ENCODE measurements at places on chromosomes 12 and 14. TPM values are rescaled to one million over a fixed set of nuclear protein-coding genes. Genes with fewer than 3 reads are reported as not detected.

GRCh38 chr12:98660521-98660920, 15.4 kb downstream of the APAF1 start:
- DNase-seq = no peak

- DNase-seq = no peak
These were observed 34.9 kb upstream of the CERS5 start for GRCh38 chr12:50201987-50202521.

GRCh38 chr12:121512561-121512960, 68.3 kb downstream of the KDM2B start:
- DNase-seq = no peak

DNA sequence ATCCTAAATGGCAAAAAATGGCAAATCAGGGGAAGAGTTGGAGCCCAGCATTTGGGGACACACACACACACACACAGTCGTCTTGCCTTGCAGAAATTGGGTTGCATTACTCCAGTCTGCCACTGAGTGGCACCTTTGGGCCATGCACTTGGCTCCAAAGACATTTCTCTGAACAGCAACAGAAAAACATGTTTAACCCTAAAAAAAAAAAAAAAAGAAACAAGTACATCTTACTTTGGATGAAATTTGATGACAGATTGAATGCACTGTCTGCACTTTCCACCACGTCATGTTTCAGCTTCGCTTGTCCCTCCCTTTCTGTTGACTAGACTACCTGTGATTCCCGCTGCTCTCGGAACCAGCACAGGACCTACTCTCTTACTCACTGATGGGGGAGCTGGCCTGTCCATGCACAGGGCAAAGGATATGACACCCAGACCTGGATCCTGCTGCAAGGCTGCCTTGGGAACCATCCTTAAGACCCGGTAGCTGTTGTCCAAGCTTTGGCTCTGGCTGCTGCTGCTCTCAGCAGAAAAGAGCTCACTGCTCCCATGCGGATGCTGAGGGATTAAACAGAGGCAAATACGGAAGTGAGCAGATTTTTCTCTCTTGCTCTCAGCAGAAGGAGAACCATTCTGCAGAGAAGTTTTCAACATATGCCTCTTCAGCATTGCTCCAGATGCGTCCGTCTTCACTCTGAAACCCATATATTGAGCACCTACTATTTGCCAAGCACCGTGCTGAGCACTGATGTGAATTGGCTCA, 376.8 kb downstream of the DPF3 start:
- DNase-seq = peak; percentile 81

GRCh38 chr12:69061574-69061973, 128.6 kb upstream of the CPM start:
- DNase-seq = no peak

GPD1 gene
- total RNA-seq = not detected

DNA sequence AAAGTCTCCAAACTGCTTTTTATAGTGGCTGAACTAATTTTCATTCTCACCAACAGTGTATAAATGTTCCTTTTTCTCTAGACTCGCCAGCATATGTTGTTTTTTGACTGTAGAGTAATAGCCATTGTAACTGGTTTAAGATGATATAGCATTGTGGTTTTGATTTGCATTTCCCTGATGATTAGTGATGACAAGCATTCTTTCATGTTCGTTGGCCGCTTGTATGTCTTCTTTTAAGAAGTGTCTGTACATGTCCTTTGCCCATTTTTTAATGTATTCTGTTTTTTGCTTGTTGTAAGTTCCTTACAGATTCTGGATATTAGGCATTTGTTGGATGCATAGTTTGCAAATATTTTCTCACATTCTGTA, 404.9 kb downstream of the FLRT2 start:
- no peak for DNase-seq

SERPINA10 gene
- total RNA-seq = not detected

DNA sequence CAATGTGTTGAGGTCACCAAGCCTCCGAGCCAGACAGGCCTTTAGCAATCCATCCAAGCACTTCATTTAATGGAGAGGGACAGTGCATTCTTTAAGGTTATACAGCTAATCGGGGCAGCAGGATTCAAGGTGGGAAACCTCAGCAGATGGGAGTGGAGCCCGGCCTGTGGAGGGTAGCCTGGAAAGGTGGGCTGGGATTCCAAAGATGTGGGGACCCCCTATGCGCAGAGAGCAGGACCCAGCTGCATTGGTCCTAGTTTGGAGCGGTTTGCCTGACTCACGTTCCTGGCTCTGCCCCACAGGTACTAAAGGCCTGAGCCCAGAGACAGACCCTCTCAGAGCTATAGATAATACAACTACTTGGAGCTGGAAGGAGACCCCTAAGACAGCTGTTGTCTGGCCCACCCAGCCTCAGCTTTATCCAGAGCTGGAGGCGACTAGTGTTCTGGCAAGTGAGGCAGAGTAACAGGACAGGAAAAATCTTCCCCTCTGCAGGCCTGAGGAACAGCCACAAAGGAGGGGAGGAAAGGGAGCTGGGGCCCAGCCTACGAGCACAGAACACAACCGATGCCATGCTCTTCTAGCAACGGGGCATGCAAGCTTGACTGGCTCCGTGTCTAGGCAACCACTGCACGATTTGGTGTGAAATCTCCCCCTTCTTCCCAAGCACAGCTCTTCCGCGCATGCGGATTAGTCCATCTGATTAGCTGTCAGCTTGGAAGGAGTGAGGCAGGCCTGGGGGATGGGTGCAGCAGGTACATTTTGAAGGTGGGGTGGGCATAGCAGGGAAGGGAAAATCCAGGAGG, 1.1 kb upstream of the MYH7 start:
- DNase-seq = no peak

GRCh38 chr12:47160316-47161244, 80.8 kb upstream of the AMIGO2 start:
- no peak for DNase-seq

DNA sequence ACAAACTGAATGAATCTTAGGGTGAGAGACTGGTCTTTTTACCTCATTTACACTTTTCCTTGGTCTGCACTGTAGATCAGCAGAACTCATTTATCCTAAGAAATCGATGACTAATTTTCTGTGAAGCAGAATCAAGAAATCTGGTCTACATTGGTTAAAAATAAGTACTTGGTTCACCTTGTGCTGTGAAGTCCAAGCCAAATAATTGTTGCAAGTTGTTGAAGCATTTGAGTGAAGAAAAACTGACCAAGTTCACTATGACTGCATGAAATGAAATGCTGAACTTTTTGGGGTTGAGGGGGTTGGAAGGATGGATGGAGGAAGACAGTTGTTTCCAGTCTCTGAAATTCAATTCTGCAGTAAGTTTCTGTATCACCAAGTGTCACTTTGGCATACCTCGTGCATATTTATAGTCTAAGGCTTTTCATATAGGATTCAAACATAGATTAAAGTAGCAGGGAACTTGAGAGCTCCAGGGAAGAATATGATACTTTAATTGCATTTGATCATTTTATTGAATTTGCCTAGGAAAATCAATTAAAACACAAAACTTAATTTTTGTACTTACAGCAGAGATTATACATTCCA, 75.0 kb downstream of the FAR2 start:
- no peak for DNase-seq

DBX2 gene
- not detected for total RNA-seq

TSHR gene
- total RNA-seq = 0.46 TPM

GALNT9 gene
- 0.68 TPM for total RNA-seq

DNA sequence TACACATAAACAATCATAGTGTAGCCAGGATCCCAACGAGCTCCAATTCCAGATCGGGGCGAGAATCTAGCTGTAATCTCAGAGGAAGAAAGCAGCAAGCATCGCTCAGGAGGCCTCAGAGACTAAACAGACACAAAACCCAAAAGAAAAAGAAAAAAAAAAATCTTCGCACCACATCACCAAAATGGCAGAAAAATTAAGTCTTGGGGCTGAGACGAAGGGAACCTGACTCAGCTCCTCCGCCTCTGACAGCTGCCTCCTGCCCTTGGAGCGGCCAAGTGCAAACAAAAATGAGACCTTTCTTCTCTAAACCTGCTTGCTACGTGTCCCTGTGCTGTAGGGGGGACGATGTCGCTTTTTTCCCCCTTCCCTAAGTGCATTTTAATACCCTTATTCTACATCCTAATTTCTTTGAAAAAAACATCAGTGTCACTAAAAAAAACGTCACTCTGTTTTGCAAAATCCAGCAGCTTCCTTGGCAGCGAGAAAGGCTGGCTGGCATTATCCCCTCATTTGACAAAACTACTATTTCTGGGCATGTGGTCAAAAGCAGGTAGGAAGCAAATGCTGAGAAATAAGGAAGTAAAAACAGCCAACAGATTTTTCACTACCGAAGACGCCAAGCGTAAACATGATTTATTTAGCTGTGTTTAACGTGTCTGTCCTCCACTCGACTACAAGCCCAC, 30.5 kb downstream of the BCL11B start:
- DNase-seq = no peak

GRCh38 chr14:31297701-31298344, 90.2 kb upstream of the HECTD1 start:
- DNase-seq = no peak

DNA sequence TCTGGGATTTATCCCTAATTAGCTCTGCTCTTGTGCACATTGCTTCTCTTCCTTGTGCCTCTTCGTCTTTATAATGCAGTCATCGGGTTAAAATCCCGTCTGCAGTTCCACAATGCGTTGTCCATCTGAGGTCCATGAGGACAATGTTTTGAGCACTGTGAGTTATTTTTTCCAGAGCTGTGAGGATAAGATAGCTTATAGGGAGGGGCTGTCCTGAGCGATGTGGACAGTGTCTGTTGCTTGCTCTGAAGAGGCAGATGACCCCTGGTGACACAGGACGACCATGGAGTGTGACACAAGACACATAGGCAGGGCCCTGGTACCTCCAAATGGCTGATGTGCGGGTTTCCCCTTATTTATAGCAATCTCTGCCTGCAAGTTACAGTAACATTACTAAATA, 132.5 kb downstream of the SMOC1 start:
- no peak for DNase-seq

GRCh38 chr14:51430633-51431032, 190.6 kb downstream of the TMX1 start:
- DNase-seq = no peak

GRCh38 chr12:48030173-48030650, 25.9 kb upstream of the COL2A1 start:
- no peak for DNase-seq

- peak; percentile 29 for DNase-seq
These were observed 6.0 kb downstream of the KIF26A start for GRCh38 chr14:104144453-104144790.

PTPRB gene
- 123 TPM for total RNA-seq

CCDC197 gene
- total RNA-seq = not detected

GRCh38 chr14:61461808-61462275, 140.5 kb downstream of the PRKCH start:
- no peak for DNase-seq

DNA sequence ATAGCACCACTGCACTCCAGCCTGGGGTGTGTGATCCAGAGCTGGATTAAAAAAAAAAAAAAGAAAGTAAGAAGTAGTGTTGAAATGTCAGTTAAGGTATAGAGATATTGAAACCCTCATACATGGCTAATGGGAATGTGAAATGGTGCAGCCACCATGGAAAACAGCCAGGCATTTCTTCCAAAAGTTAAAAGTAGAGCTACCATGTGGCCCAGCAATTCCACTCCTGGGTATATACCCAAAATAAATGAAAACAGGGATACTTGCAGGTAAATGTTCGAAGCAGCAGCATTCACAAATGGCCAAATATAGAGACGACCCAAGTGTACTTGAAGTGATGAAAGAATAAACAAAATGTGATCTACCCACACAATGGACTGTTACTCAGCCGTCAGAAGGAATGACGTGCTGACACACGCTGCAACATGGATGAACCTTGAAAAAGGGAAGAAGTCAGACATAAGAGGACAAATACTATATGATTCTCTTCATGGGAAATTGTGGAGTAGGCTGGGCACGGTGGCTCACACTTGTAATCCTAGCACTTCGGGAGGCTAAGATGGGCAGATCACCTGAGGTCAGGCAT, 15.2 kb downstream of the IL31 start:
- no peak for DNase-seq

SLC38A2 gene
- total RNA-seq = 211 TPM

BBOF1 gene
- 1.4 TPM for total RNA-seq

TBX3 gene
- total RNA-seq = 19.3 TPM

CLEC9A gene
- total RNA-seq = 1.3 TPM

LMNTD1 gene
- not detected for total RNA-seq

GRCh38 chr14:30610787-30611343, 11.3 kb upstream of the SCFD1 start:
- DNase-seq = no peak

GRCh38 chr12:41167701-41168100, 20.4 kb upstream of the PDZRN4 start:
- DNase-seq = no peak

RD3L gene
- not detected for total RNA-seq

SRRM4 gene
- not detected for total RNA-seq

- DNase-seq = no peak
These were observed 15.9 kb upstream of the LRRK2 start for GRCh38 chr12:40208707-40209446.

MYO1H gene
- not detected for total RNA-seq

All from spleen (tissue), 13 donors.